Heart left ventricle (tissue), 16 donors: ENCODE measurements at places on chromosomes 12 and 14. TPM values are rescaled to one million over a fixed set of nuclear protein-coding genes. Genes with fewer than 3 reads are reported as not detected.

ZDHHC22 gene
- polyA plus RNA-seq = not detected

ARL1 gene
- polyA plus RNA-seq = 68.9 TPM

LRRC43 gene
- 0.15 TPM for polyA plus RNA-seq

TCTN1 gene
- 12.6 TPM for polyA plus RNA-seq

ZNF740 gene
- polyA plus RNA-seq = 6.1 TPM

SELPLG gene
- 4.5 TPM for polyA plus RNA-seq

GOLGA5 gene
- polyA plus RNA-seq = 22.9 TPM

M6PR gene
- 98.6 TPM for polyA plus RNA-seq

SERPINA5 gene
- 2.7 TPM for polyA plus RNA-seq

ADCK1 gene
- 9.8 TPM for polyA plus RNA-seq

FAM161B gene
- polyA plus RNA-seq = 1.9 TPM

PLA2G1B gene
- not detected for polyA plus RNA-seq

TXNDC16 gene
- 2.3 TPM for polyA plus RNA-seq

HECTD1 gene
- 42.4 TPM for polyA plus RNA-seq

ERBB3 gene
- polyA plus RNA-seq = 2.7 TPM

SLC5A8 gene
- not detected for polyA plus RNA-seq

IRAK3 gene
- polyA plus RNA-seq = 2.2 TPM

CD63 gene
- polyA plus RNA-seq = 2,790 TPM

P2RX2 gene
- polyA plus RNA-seq = not detected

TAS2R46 gene
- not detected for polyA plus RNA-seq

KRT81 gene
- not detected for polyA plus RNA-seq
